ENCODE measurements at places on chromosomes 2 and 18. TPM values are rescaled to one million over a fixed set of nuclear protein-coding genes. Genes with fewer than 3 reads are reported as not detected.

Gene ALS2
- 28.2 TPM for total RNA-seq

Gene TM4SF20
- not detected for total RNA-seq

Gene SCN9A
- total RNA-seq, result 11.5 TPM

Gene POTEI
- total RNA-seq, result not detected

Gene HMSD
- total RNA-seq, result 0.53 TPM

Gene ACADL
- not detected for total RNA-seq

Gene GULP1
- 135 TPM for total RNA-seq

Gene SLC25A12
- 21.1 TPM for total RNA-seq

Gene FAM228A
- not detected for total RNA-seq

Gene UGT1A8
- total RNA-seq, result not detected

Gene HOXD13
- total RNA-seq, result 0.06 TPM

Gene KCNG2
- not detected for total RNA-seq

Gene LMAN1
- 158 TPM for total RNA-seq

Gene FSIP2
- not detected for total RNA-seq

Gene SERPINB2
- total RNA-seq, result 0.74 TPM

Gene MAP4K4
- total RNA-seq, result 83.1 TPM

Gene RRM2
- 209 TPM for total RNA-seq

Gene PID1
- total RNA-seq, result 2.1 TPM

Gene HOXD4
- total RNA-seq, result 5.9 TPM

Gene PDE11A
- 0.38 TPM for total RNA-seq

Gene ZNF385B
- not detected for total RNA-seq

Gene CHRNG
- not detected for total RNA-seq

Gene CD207
- not detected for total RNA-seq

Gene AMER3
- total RNA-seq, result not detected

Gene SERPINB4
- 0.26 TPM for total RNA-seq

Gene SOX11
- 0.05 TPM for total RNA-seq

Gene GALM
- 8.2 TPM for total RNA-seq

Gene TPO
- not detected for total RNA-seq

Gene STARD6
- not detected for total RNA-seq

Gene MARCHF4
- total RNA-seq, result 2.5 TPM

Gene SAG
- total RNA-seq, result not detected

Gene CRYGC
- total RNA-seq, result not detected

Gene ADRA2B
- not detected for total RNA-seq

Gene CFAP221
- not detected for total RNA-seq

Gene FOXD4L1
- not detected for total RNA-seq

Gene VWC2L
- not detected for total RNA-seq

Gene MRO
- not detected for total RNA-seq

Gene IL1RN
- not detected for total RNA-seq

Gene C1QL2
- total RNA-seq, result not detected

Gene ELOA2
- total RNA-seq, result not detected

Gene NT5DC4
- total RNA-seq, result not detected

Gene MTCL1
- total RNA-seq, result 36.7 TPM

All from SJSA1 (cell line).